ENCODE measurements at places on chromosomes 6 and 20.

DNA sequence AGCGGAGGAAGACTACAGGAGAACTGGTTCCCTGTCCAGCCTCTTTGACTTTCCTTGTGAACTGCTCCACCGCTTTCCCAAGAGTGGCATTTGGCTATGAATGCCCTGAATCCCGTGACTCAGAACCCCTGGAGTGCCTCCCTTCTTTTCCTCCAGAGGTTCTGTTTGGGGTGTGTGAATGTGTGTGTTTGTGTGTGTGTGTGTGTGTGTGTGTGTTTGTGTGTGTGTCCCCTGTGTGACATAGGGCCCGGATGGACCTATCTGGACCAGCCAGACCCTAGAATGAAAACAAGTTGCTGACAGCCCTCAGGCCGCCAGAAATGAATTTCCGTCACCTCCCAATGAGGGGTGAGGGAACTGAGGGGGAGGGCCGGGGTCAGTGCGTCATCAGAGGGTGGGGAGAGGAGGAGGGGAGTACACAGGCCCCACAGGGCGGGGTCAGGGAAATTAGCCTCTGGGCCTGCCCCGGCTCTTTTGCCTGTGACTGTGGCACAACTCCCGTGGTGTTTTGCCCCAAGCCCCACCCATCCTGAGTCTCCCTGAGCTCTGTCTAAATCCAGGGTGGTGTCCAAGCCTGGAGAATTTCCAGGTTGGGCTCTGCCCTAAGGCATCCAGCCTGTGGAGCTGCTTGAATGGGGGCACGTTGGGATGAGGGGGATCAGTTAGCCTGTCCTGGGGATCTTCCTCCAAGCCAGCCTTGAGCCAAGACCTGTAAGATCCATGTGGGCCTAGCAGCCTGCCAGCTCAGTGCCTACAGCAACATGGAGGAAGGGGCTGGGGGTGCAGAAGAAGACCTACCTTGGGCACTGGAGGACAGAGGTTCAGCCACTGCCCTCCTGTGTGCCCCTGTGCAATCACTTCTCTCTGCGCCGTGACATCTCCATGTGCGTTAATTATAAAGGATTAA, 15.2 kb upstream of the MRPS18A start:
- no peak for DNase-seq

GRCh38 chr6:53066077-53066417, 843 bp downstream of the FBXO9 start:
- DNase-seq = no peak

DNA sequence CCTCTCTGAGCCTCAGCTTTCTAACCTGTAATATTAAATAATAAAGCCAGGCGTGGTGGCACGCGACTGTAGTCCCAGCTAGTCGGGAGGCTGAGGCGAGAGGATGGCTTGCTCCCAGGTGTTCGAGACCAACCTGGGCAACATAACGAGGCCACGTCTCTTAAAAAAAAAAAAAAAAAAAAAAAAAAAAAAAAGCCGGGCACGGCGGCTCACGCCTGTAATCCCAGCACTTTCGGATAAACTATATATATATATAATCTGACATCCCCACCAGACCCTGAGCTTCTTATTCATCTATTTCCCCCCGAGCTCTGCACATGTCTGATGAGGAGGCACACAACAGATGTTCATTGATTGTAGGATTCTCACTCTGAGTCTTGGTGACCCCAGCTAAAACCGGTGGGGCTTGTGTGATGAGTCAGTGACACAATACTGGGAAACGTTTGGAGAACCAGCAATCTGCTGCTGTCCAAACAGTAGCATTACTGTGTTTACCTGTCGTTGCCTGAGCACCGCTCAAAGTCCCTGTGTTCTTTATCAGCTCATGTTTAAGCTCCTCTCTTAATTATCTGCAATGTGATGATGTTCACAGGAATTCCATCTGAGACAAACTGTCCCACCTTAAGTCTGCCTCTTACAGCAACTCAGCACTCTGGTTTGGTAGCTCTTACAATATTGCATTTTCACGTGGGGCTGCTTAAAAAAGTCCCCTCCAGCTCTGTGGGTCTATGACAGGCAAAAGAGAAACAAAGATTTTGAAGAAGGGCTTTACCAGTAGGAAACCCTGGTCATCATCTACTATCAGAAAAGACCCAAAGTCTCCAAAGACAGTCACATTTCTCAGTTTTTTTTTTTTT, 1.0 kb upstream of the SPATA2 start:
- no peak for DNase-seq

DNA sequence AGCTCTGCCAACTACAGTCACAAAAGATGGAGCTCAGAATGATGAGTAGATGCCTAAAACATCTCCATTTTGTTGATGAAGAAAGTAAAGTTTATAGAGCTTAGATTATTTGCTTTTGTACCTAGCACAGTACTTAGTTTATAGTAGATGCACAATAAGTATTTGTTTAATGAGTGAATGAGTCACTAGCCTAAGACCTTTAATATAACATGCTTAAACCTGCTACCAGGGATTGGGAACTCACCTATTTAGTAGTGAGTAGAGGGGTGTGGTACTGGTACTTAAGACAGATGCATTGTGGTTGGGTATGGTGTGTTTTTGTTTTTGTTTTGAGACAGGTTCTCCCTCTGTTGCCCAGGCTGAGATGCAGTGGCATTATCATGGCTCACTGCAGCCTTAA, 35.8 kb downstream of the TRIM38 start:
- no peak for DNase-seq

- no peak for DNase-seq
Observed at GRCh38 chr20:4883051-4883450, 118.3 kb downstream of the SLC23A2 start.

DNA sequence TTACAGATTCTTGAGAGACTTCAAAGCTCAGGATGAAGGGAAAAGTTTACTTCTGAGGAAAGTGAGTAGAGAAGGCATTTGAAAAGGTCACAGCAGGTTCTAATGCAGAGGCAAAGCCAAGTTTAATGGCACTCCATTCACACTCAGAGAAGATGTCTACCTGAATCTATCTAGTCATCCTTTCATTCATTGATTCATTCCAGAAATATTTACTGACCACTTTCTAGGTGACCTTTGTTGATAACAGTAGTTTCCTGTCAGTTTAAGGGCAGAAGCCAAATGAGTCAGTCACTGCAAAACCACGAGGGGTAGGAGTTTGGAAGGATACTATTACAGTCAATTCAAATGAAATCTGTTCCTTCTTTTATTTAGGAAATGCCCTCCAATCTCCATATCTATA, 30.8 kb downstream of the FBXO5 start:
- no peak for DNase-seq

- DNase-seq = no peak
Observed at GRCh38 chr6:125995972-125996580, 9.7 kb downstream of the TRMT11 start.

- no peak for DNase-seq
Observed at GRCh38 chr20:32447136-32448027, 89.3 kb downstream of the ASXL1 start.

DNA sequence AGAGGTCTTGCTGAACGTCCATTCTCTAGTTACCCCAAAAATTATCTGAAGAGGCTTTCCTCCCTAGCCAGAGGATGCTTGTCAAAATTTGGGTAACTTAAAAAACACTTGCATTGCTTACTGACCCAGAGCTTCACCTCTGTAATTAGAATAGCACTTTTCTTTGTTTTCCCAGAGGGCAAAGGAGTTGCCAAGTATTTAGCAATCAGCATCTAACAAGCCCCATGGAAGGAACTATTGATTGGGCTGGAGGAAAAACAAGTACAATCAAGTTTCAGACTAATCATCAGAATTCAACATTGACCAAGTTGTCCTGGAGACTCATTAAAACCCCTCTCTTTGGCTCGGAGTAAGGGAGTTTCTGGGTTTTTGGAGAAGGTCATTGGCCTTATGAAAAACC, 226.4 kb downstream of the TBC1D7 start:
- DNase-seq = no peak

DNA sequence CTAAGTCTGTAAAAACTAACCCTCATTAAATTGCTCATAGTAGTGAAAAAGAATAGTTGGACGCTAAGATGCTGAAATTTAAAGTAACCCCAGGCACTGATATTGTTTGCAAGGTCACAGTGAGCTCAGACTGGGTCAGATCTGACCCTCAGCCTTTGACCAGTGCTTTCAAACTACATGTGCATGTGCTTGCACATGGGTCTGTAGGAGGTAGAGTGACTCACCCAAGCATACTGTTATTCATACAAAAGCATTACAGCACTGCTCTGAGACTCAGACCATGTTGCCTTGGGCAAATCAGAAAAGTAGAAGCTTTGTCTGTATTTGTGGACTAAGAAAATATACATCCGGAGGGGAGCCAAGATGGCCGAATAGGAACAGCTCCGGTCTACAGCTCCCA, 326.4 kb upstream of the MARCKS start:
- no peak for DNase-seq
